ENCODE measurements at places on chromosomes 6 and 20.

GRCh38 chr20:2873747-2874041, 413 bp downstream of the PTPRA start:
- peak; percentile 35 for DNase-seq

GRCh38 chr20:24431279-24432045, 38.0 kb upstream of the SYNDIG1 start:
- no peak for DNase-seq

DNA sequence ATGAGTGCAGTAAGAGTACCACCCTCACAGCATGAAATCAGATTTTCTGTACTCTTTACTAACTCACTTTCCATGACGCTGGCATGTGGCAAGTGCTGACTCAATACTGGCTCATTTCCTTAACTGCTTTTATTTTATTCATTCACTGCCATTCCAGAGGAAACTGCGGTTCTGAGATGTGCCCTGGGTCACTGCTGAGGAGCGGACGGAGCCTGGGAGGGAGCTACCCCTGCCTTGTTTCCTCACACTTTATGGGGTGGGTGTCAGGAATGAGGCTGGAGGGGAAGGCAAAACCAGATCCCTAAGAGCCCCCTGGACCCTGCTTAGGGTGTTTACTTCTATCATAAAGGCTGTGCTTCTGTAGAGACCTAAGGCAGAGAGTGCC, 14.4 kb downstream of the NT5E start:
- DNase-seq: no peak

GRCh38 chr6:138492113-138492512, 7.2 kb downstream of the NHSL1 start:
- DNase-seq: no peak

DNA sequence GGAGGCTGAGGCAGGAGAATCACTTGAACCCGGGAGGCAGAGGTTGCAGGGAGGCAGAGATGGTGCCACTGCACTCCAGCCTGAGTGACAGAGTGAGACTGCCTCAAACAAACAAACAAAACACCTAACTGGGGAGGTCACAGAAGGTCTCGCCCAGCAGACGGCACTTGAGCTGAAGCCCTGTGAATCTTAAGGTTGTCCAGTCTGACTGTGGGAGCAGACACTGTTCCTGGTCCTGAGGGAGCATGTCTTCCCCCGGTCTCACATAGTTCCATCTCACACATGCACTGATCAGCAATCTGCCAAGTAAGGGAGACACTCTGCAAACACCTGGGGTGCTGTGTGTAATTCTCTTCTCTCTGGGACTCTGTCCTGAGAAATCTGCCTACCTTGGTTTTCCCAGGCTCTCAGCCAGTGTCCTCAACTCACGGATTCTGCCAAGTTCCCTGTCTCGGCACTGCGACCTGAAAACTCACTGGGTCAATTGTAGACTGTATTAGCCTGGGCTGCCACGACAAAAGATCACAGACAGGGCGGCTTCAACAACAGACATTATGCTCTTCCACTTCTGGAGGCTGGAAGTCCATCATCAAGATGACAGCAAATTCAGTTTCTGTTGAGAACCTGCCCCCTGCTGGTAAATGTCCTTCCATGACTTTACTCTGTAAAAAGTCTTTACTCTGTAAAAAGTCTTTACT, 94.3 kb downstream of the JPH2 start:
- no peak for DNase-seq

DNA sequence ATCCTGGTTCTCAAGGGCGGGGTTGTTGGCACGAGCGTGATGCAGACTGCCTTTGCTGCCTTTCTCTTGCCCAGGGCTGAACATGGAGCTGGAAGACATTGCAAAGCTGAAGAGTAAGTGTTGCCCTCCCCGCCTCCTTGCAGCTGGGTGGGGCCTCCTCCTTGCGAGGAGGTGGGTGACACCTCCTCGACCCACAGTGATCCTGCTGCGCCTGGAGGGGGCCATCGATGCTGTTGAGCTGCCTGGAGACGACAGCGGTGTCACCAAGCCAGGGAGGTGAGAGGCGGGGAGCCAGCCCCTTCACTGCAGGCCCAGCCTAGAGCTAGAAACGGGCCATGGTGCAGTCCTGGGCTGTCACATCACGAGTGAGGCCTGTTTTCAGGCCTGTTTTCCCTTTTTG, 18.4 kb upstream of the TNFRSF6B start:
- DNase-seq: no peak

DNA sequence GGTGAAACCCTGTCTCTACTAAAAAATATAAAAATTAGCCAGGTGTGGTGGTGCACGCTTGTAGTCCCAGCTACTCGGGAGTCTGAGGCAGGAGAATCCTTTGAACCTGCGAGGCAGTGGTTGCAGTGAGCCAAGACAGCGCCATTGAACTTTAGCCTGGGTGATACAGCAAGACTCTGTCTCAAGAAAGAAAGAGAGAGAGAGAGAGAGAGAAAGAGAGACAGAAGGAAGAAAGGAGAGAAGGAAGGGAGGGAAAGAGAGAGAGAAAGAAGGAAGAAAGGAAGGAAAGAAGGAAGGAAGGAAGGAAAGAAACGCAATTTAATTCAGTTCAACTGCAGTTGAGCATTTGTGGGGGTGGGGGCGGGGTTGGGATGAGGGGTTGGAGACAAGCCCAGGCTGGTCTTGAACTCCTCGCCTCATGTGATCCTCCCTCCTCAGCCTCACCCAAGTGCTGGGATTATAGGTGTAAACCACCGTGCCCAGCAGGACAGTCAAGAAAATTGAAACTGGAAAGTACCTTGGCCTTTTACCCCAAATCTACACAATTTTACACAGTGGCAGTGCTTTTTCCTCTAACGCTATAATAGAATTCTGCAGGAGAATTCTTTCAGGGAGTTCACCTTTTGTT, 30.5 kb downstream of the TRIM27 start:
- DNase-seq: no peak
